SK-N-SH (cell line): ENCODE measurements at places on chromosomes 12 and 14. TPM values are rescaled to one million over a fixed set of nuclear protein-coding genes. Genes with fewer than 3 reads are reported as not detected.

DNA sequence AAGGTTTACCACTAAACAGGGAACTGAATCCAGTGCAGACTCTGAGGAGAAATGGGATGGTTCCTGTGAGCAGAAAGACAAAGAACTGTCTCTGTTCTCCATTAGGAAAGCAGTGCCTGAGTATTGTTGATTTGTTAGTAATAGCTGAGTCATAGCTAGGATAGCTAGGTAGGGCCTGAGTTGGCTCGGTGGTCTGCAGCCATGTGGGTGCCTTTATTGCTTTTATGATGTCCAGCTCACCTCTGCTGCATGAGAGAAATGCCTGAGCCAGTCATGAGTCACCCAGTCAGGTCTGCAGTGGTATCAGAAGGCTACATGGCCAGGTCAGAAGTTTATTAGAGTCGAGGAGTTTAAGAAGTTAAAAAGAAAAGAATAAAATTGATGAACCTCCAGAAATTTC is 24.2 kb downstream of the TRHDE start:
- DNase-seq: no peak

DNA sequence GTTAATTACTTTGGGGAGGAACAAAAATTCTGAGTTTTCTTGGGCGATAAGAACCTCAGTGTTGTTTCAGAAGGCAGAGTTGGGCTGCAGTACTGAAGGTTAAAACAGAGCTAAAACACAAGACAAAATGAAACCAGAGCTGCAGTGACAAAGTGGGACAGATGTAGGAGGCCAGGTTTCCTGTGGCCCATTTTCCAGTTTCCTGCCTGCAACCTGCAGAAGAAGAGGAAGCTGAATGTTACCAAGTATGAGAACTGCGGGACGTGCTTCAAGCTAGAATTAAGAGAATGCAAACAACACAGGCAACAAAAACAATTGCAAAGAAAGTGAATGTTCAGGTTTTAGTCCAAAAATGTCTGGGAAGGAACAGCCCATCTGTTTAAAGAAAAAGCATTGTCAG is 17.8 kb downstream of the ELK3 start:
- DNase-seq: no peak

- no peak for DNase-seq
Observed at GRCh38 chr12:94704452-94705306, 54.3 kb upstream of the TMCC3 start.

GRCh38 chr12:2403221-2403976 is 350.6 kb downstream of the CACNA1C start:
- DNase-seq: no peak

The GNB3 gene
- polyA plus RNA-seq: 12.9 and 13.8 TPM in 2 replicates

GRCh38 chr12:83759906-83760305 is 1073.2 kb downstream of the TMTC2 start:
- no peak for DNase-seq

DNA sequence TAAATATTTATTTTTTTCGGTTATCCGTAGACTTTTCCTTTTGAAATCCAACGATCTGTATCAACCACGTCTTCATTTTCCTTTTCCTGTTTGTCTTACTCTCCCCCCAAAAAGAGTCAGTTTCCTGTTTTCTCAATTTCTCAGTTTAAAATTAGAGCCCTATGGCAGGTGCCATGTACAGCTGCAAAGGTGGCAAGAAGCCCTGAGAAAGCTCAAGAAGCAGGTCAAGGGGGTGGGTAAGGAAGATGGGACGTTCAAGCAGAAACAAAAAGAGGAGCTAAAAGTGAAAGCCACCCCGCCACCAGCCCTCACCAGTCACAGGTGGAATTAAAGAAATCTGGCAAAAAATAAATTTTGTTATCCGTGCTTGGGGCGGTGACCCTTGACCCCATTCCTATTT is 26.7 kb downstream of the SLC35E3 start:
- no peak for DNase-seq

DNA sequence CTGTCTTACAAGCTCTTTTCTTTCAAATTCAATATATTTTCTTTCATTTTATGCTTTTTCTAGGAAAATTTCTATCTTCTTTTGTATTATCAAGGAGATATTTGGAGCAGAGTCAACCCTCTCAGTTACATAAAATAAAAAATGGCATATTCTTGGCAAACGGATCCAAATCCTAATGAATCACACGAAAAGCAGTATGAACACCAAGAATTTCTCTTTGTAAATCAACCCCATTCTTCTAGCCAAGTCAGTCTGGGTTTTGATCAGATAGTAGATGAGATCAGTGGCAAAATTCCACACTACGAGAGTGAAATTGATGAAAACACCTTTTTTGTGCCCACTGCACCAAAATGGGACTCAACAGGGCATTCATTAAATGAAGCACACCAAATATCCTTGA is 20.6 kb downstream of the PIK3C2G start:
- DNase-seq: no peak

DNA sequence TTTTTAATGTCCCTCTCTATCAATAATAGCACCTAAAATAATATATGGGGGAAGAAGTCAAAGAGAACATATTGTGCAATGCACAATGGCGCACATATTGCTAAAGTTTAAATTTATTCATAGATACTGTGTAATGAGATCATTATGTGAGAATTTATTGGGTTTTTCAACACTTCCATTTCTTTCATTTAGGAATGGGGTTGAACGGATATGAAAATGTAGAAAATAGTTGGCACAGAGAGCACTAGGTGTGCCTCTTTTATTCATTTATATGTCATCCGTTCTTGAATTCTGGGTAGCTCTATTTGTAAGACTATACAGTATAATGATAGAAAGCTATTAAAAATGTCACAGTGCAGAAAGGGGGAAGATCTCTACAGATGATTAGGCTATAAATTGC is 63.9 kb downstream of the ATG14 start:
- no peak for DNase-seq

GRCh38 chr12:12741660-12742059 is 24.5 kb downstream of the CDKN1B start:
- no peak for DNase-seq

The PRIMA1 gene
- 0.18 and 0.24 TPM in 2 replicates for polyA plus RNA-seq

The ZNF26 gene
- polyA plus RNA-seq: 7.3 and 9.4 TPM in 2 replicates

GRCh38 chr12:6494258-6494743 is 399 bp downstream of the NCAPD2 start:
- peak; percentile 37 for DNase-seq

The DBX2 gene
- polyA plus RNA-seq: not detected in 2 replicates

The TRPV4 gene
- 5.2 and 5.4 TPM in 2 replicates for polyA plus RNA-seq

GRCh38 chr14:55026793-55027561 is at the start of the genes SOCS4 and WDHD1:
Gene SOCS4 (plus strand): TSS chr14:55027236. CDS start chr14:55043042, 15,806 bp downstream.
Gene WDHD1 (minus strand): TSS chr14:55027099. CDS start chr14:55026787, 312 bp downstream.
- DNase-seq: peak; percentile 96

- DNase-seq: peak; percentile 56
Observed at GRCh38 chr14:94005324-94006073, 8.4 kb downstream of the CCDC197 start.

GRCh38 chr14:104633276-104634137 is 28.9 kb upstream of the TMEM179 start:
- peak; percentile 51 for DNase-seq

The FAM181A gene
- polyA plus RNA-seq: not detected in 2 replicates

The INHBC gene
- 0.08 and 0.10 TPM in 2 replicates for polyA plus RNA-seq
